ENCODE measurements at places on chromosomes 16 and 17. TPM values are rescaled to one million over a fixed set of nuclear protein-coding genes. Genes with fewer than 3 reads are reported as not detected.

The NPW gene
- not detected for total RNA-seq

The RASL10B gene
- total RNA-seq: not detected

- no peak for DNase-seq
- H3K27ac ChIP-seq: no peak overlapping the region
- H3K4me3 ChIP-seq: no peak overlapping the region
- peaks cover 5% of the 10 kb centered on the region for H3K36me3 ChIP-seq
Observed at GRCh38 chr17:67068999-67069398, 24.6 kb downstream of the CACNG1 start.

GRCh38 chr17:32348483-32348800, 1.5 kb upstream of the ZNF207 start:
- peaks cover 25% of the 10 kb centered on the region for H3K4me1 ChIP-seq
- no peaks in the 10 kb centered on the region for H3K27me3 ChIP-seq
- peaks cover 12% of the 10 kb centered on the region for H3K36me3 ChIP-seq
- no peak overlapping the region for H3K4me3 ChIP-seq
- H3K27ac ChIP-seq: no peak overlapping the region
- no peak for DNase-seq

The CASKIN1 gene
- not detected for total RNA-seq

The UTS2R gene
- not detected for total RNA-seq

- H3K36me3 ChIP-seq: no peaks in the 10 kb centered on the region
- no peak overlapping the region for H3K4me3 ChIP-seq
- H3K27me3 ChIP-seq: peaks cover 21% of the 10 kb centered on the region
- no peaks in the 10 kb centered on the region for H3K4me1 ChIP-seq
Observed at GRCh38 chr17:8064561-8065019, 22.9 kb downstream of the ALOX12B start.

DNA sequence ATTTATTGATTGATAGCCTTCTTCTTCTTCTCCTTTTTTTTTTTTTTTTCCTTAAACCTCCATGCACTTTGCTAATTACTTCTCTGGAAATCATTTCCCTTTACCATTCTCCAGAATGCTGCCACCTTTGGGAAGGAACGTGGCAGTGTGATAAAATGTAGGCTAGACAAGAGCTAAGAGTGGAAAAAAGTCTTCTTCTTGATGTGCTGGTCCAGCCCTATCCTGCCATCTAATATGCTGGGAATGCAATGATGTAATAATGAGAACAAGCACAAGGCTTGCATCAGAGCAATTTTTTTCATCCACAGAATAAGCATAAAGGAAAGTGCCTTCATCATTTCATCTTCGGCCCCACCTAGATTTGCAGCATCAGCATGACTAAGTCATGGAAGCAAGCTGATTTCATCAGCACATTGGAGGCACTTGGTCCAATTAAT, 128.7 kb upstream of the ZFHX3 start:
- DNase-seq: no peak
- no peak overlapping the region for H3K27ac ChIP-seq
- no peaks in the 10 kb centered on the region for H3K4me1 ChIP-seq
- no peaks in the 10 kb centered on the region for H3K36me3 ChIP-seq
- H3K27me3 ChIP-seq: no peaks in the 10 kb centered on the region
- no peak overlapping the region for H3K4me3 ChIP-seq

DNA sequence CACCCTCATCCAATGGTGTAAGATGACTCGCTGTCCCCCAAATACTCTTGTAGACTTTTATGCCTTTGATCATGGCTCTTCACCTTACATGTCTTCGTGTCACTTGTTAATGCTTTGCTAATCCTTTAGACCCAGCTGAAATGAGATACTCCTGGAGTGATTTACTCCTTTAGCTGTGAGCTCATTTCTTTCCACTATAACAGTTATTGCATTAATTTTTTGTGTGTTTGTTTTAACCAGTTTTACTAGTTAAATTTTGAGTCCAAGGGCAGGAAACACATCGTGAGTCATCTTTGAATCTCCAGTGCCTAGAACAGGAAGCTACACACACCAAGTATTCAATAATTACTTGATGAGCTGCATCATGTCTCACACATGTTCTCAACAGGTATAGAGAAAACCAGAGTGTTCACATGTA, 6.5 kb upstream of the CTCF start:
- DNase-seq: no peak
- peak overlapping the region; percentile 75 for H3K27ac ChIP-seq
- H3K4me3 ChIP-seq: peak overlapping the region; percentile 64
- H3K27me3 ChIP-seq: no peaks in the 10 kb centered on the region
- H3K36me3 ChIP-seq: no peaks in the 10 kb centered on the region
- peaks cover 58% of the 10 kb centered on the region for H3K4me1 ChIP-seq

The ATP6V0A1 gene
- total RNA-seq: 28.1 TPM

GRCh38 chr16:24214992-24215391, 41.1 kb upstream of the CACNG3 start:
- peaks cover 32% of the 10 kb centered on the region for H3K36me3 ChIP-seq
- no peak overlapping the region for H3K4me3 ChIP-seq
- no peak for DNase-seq
- no peak overlapping the region for H3K27ac ChIP-seq
- H3K4me1 ChIP-seq: no peaks in the 10 kb centered on the region
- no peaks in the 10 kb centered on the region for H3K27me3 ChIP-seq

The BAIAP3 gene
- 3.1 TPM for total RNA-seq

GRCh38 chr17:79547586-79547985, 63.3 kb downstream of the RBFOX3 start:
- no peaks in the 10 kb centered on the region for H3K27me3 ChIP-seq
- H3K36me3 ChIP-seq: no peaks in the 10 kb centered on the region
- no peak overlapping the region for H3K4me3 ChIP-seq

DNA sequence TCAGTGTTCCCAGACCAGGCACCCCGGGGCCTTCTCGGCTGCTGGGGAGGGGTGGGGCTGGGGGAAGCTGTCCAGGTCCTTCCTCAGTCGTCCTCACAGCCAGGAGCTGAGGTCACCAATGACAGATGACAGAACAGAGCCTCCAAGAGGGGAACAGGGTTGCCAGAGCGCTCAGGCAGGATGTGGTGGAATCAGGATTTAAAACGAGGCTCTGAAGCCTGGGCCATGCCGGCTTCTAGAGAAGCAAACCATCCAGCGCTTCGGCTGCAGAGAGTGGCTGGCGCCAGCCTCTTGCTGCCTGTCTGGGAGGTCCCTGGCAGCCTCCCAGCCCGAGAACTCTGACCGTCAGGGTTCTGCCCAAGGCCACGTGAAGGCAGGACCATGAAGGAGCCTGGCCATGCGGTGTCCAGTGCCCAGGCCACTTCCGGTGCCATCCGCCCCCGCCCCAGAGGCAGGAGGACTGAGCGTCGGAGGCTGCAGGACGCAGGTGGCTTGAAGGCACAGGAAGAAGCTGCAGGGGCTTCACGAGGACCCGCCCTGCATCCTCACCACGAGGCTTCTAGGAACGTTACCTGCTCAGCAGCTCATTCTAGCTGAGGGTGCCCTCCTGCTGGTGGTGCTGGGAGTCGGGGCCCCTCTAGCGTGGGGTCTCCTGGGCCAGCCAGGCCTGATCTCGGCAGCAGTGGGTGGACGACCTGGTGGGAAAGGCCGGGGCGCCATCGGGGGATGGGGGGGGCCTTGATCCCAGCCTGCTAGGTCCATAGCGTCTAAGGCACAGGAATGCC, 78.5 kb downstream of the KLHDC4 start:
- no peaks in the 10 kb centered on the region for H3K27me3 ChIP-seq
- no peak for DNase-seq
- no peak overlapping the region for H3K4me3 ChIP-seq
- H3K27ac ChIP-seq: no peak overlapping the region
- H3K36me3 ChIP-seq: no peaks in the 10 kb centered on the region

- peak overlapping the region; percentile 66 for H3K27ac ChIP-seq
- peaks cover 1% of the 10 kb centered on the region for H3K27me3 ChIP-seq
- H3K4me3 ChIP-seq: peak overlapping the region; percentile 67
- DNase-seq: peak; percentile 64
- peaks cover 10% of the 10 kb centered on the region for H3K4me1 ChIP-seq
Observed at GRCh38 chr17:8745586-8746500, 1.2 kb upstream of the CCDC42 start.

The CFAP97D1 gene
- not detected for total RNA-seq

GRCh38 chr17:70820276-70820675, 650.9 kb downstream of the KCNJ2 start:
- H3K4me3 ChIP-seq: no peak overlapping the region
- no peak for DNase-seq
- H3K27ac ChIP-seq: no peak overlapping the region
- no peaks in the 10 kb centered on the region for H3K36me3 ChIP-seq

The CCL4L2 gene
- total RNA-seq: not detected

DNA sequence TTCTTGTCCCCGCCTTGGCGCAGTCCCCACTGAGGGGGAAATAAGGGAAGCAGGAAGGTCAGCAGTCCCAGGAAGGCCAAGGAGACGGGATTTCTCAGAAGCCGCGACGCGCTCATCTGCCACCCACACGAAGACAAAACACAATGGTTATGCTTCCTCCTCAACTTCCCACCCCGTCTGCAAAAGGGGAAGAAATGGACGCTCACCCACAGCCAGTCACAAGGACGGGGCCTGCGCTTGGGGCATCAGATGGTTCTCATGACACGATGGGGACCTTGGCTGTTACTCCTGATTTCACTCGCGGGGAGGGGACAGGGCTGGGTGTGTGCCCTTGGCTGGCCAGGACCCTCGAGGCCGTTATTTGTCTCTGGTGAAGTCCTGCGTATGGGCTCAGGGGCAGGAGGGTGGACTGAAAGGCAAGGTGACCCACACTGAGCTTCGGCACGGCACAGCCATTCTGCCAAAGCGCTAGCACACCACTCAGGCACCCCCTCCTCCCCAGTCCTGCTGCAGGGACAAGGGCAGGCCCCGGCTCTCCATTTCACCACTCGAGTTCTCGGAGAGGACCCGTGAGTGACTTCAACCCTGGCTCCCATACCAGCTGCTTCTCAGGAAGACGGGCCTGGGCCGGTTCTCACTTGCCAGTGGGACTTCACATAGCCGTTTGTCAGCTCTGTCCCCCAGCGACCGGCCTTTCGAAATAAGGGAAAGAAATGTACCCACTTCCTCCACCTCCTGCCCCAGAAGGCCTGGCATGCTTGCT, 84.5 kb downstream of the ABR start:
- H3K4me1 ChIP-seq: peaks cover 13% of the 10 kb centered on the region
- no peak for DNase-seq
- H3K27ac ChIP-seq: no peak overlapping the region
- H3K27me3 ChIP-seq: no peaks in the 10 kb centered on the region
- no peak overlapping the region for H3K4me3 ChIP-seq
- H3K36me3 ChIP-seq: peaks cover 56% of the 10 kb centered on the region

DNA sequence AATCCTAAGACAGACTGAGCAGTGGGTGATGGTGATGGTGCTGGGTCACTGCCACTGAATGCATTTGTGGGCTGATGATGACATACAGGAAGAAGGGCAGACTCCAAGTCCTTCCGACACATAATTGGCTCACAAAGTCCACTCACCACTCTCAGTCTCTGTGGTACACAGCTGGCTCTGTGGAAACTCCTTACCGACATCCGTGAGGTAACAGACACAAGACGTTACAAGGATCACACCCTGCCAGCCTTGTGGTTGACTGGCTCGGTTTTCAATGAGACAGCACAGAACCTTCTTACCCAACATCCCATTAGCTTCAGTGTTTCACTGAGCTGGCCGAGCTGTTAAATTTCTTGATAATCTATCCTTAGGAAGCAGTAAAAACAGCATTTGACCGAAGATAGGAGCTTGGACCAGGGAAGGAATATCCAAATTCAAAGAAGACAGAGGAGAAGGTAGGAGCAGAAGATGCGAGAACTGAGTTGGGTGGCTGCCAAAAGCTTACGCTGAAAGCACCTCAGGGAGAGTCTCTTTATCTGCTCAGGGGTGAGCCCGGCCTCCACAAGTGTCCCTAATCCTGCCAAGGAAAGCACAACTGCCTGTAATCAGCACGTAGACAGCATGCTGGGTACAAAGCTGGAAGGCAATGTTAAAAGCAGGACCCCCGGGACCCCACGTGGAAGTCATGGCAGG, 5.5 kb upstream of the MXRA7 start:
- no peak overlapping the region for H3K4me3 ChIP-seq
- no peaks in the 10 kb centered on the region for H3K27me3 ChIP-seq
- H3K36me3 ChIP-seq: peaks cover 65% of the 10 kb centered on the region
- peaks cover 12% of the 10 kb centered on the region for H3K4me1 ChIP-seq

The NHERF1 gene
- 177 TPM for total RNA-seq

GRCh38 chr16:83913245-83913633, 14.3 kb downstream of the MLYCD start:
- peaks cover 75% of the 10 kb centered on the region for H3K36me3 ChIP-seq
- H3K4me3 ChIP-seq: no peak overlapping the region
- no peaks in the 10 kb centered on the region for H3K4me1 ChIP-seq
- no peaks in the 10 kb centered on the region for H3K27me3 ChIP-seq
- no peak overlapping the region for H3K27ac ChIP-seq

The PRR15L gene
- total RNA-seq: not detected

GRCh38 chr16:86171329-86171728, 272.4 kb downstream of the IRF8 start:
- no peaks in the 10 kb centered on the region for H3K4me1 ChIP-seq
- H3K36me3 ChIP-seq: no peaks in the 10 kb centered on the region
- peaks cover 6% of the 10 kb centered on the region for H3K27me3 ChIP-seq
- H3K27ac ChIP-seq: no peak overlapping the region
- no peak for DNase-seq

The UNC13D gene
- total RNA-seq: 149 TPM

DNA sequence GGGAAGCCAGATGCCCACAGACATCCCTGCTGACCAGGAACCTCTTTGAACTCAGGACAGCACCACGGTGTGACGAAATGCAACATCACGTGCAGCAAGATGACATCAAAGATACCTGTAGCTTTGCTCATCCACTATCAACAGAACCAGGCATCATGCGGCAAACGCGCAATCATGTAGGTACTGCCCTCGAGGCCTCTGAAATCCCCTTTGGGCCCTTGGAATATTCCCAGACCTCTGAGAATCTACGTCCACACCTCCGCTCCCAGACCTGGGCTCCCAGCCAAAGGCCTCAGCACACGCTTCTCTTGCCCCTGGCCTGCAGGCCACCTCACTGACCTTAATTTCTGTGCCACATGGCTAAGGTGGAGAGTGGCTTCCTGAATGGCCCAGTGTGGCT, 7.3 kb downstream of the CX3CL1 start:
- no peak overlapping the region for H3K27ac ChIP-seq
- no peak for DNase-seq
- no peak overlapping the region for H3K4me3 ChIP-seq
- no peaks in the 10 kb centered on the region for H3K4me1 ChIP-seq

The GINS2 gene
- 2.9 TPM for total RNA-seq

GRCh38 chr17:66983414-66984021, 19.0 kb downstream of the CACNG4 start:
- no peak for DNase-seq
- H3K36me3 ChIP-seq: no peaks in the 10 kb centered on the region
- H3K27me3 ChIP-seq: no peaks in the 10 kb centered on the region
- no peaks in the 10 kb centered on the region for H3K4me1 ChIP-seq
- no peak overlapping the region for H3K4me3 ChIP-seq

DNA sequence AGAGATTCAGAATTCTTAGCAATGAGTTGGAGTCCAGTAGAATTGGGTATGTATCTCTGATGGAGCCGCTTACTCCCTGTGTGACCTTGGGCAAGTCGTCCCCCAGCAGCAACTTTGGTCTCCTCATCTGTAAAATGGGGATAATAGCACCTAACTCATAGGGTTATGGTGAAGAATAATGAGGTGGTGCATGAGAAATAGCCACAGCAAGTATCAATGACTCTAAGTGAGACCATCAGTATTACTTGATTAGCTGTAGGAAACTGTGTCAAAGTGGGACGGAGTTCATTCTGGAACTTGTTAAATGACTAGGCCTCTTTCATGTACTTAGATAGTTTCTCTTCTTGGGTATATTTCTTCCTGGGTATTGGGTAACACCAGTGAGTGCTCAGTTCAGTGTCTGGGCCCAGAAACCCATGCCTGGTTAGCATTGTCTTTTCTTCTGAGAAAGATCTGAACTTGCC, 6.4 kb downstream of the PRKCB start:
- peak overlapping the region; percentile 61 for H3K27ac ChIP-seq
- H3K4me3 ChIP-seq: no peak overlapping the region
- peak; percentile 83 for DNase-seq
- peaks cover 7% of the 10 kb centered on the region for H3K36me3 ChIP-seq
- H3K27me3 ChIP-seq: no peaks in the 10 kb centered on the region
- H3K4me1 ChIP-seq: peaks cover 48% of the 10 kb centered on the region

The TBC1D26 gene
- total RNA-seq: 0.10 TPM

Measured in CD4-positive, CD25-positive, alpha-beta regulatory T cell (primary cell).